ENCODE measurements at places on chromosomes 4 and X.

DNA sequence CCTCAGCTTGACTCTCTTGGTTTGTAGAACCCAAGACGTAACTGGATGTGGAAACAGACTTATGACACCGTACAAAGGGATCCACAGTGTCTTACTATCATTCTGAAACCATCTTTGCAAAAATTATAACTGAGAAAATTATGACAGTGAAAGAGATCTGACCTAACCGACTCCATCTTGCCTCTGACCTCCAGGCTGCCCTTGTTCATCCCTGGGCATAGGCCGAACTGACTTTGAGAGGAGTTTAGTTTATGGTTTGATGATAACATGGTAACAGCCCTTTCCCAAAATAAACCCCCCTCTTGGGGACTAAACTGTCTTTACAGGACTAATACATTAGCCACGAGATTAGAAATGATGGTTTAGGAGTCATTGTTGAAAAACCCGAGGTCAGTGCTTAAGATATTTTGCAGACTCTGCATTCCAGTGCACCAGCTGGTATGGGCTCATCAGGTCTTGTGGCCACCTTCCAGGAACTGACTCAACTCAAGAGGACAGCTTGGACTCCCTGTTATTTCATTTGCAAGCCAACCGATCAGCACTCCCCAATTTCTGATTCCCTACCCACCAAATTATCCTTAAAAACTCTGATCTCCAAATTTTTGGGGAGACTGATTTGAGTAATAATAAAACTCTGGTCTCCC lies 49.6 kb downstream of the CASP3 start:
- DNase-seq = no peak

- DNase-seq = no peak
Measured at GRCh38 chr4:147351083-147351787, 129.7 kb upstream of the EDNRA start.

DNA sequence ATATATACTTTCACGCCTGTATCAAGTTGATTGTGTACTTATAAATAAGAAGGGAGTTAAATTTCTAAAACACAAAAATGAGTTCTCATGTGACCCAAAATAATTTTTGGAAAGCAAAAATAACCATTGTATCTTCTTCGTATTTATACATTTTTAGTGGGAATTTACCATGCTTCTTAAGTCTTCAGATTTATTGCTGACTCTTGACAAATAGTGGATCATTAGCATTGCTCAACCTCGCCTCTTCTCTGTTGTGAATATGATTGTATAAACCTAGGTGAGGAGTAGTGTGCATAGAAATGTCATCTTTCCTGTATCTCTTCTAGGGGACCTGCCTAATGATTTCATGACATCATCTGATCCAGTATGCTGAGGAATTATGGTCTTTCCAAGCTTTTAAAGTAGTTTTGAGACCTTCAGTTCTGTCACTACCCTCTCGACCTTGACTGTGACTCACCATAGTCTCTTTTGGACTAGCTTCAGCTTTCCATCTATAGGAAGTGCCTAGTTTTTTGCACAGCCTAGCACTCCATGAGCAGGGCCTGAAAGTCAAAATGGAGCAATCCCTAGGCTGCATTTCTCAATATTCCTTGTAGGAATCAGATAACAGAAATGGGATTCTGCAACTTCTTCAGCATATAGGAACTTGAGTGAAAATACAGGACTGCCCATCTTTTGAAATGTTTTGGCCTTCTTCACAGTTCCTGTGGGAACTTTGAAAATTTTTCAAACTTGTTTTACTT lies 157.6 kb downstream of the ARX start:
- DNase-seq = no peak

DNA sequence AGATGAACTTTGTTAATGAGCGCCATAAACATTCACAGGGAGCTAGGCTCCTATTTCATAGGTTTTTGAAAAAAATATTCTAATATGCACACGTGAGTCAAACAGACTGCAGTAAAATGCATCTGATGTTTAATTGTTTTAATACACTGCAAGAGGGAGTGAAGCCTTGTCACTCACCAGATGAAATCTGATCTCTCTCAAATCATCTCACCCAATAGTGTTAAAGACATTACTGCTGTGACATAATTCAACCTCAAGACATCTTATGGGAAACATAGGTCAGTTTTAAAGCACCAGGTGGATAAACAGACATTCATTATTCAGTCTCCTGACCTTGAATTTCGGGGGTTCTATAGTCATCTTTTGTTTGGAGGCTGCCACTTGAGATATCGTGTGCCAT lies 148.3 kb downstream of the MAML3 start:
- DNase-seq = no peak

- no peak for DNase-seq
Measured at GRCh38 chr4:73831569-73831968, 4.9 kb upstream of the CXCL6 start.

DNA sequence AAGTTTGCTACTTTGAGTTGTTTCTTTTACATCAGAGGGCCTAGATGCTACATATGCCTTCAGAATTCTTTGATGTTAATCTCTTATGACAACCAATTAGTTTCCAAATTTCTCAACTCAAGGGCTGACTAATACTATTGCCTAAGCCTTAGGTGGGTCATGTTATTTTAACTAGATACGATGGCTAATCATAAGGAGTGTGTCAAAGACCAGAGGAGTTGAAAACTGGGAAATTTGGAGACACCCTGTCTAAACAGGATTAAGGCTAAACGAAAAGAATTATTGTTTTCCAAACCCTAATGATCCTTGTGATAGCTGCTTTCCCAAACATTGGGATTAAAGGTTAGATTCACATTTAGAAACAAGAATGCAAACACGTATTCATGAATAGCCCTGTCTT lies 228.5 kb downstream of the PCDH7 start:
- no peak for DNase-seq

DNA sequence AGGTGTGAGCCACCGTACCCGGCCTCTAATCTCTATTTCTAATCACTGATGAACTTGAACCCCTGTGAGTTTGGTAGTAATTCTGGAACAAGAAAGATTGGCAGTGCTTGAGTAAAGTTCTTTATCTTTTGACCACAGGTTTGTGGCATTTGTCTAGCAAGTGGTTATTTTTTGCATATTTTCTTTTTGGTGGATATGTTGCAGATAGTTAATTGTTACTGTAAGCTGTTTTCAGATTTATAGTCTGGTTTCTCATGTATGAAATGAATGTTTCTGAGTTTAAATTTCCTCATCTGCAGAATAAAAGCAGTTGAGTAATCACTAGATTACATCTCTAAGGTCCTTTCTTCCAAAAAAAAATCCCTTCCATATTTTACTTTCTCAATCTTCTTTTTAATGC lies 105.2 kb downstream of the GASK1B start:
- no peak for DNase-seq

DNA sequence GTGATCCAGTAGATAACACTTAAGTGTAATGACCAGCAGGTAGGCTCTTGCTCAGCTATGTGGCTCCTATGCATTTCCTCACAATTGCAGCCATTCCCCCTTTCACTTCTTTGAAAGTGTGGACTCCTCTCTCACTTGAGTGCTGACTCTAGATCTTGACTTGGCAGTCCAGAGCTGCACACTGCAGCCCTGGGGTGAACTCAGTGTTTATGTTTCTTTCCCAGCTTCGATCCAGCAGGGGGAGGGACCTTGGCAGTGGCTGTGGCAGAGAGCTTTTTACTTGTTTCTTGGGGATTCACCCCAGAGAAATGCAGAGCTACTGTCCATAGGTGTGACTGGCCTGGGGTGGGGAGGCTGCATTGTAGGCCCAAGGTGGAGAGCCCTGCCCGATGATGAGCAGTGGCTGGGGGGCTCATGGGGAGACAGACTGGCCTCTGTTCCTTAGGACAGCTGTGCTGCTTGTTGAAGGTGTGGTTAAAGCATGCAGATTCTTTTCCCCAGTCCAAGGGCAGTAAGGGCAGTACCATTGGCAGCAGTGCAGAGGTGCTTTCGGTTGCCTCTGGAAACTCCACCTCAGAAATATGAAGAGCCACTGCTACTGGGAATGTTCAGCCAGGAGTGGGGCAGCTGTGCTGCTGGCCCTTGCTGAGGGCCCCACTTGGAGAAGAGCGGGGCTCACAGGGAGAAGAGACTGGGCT lies 134.7 kb downstream of the SH3BGRL start:
- DNase-seq = peak; percentile 59
